ENCODE measurements at places on chromosomes 4 and X. TPM values are rescaled to one million over a fixed set of nuclear protein-coding genes. Genes with fewer than 3 reads are reported as not detected.

CT45A2 gene
- polyA plus RNA-seq: not detected

JAKMIP1 gene
- 0.07 TPM for polyA plus RNA-seq

MAGIX gene
- polyA plus RNA-seq: 16.5 TPM

RTL5 gene
- 2.7 TPM for polyA plus RNA-seq

All from right cardiac atrium (tissue), 5 donors.